ENCODE measurements at places on chromosomes 5 and 9.

DNA sequence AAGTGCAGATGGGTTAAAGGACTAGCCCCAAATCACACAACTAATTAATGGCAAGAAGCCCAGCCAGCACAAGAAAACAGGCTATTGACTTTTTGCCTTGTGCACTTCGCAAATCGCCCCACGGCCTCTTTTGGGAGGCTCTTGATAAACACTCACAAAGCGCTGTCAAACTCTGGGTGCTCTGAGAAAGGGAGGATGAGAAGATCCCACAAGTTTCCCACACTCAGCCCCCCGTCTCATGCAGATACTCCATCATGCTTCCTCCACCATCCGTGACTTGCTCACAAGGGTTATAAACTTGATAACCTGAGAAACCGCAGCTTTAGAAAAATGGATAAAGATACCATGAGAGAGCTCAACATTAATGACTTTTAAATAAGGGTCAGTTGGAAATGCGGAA is 219.7 kb downstream of the EBF1 start:
- DNase-seq, result no peak

DNA sequence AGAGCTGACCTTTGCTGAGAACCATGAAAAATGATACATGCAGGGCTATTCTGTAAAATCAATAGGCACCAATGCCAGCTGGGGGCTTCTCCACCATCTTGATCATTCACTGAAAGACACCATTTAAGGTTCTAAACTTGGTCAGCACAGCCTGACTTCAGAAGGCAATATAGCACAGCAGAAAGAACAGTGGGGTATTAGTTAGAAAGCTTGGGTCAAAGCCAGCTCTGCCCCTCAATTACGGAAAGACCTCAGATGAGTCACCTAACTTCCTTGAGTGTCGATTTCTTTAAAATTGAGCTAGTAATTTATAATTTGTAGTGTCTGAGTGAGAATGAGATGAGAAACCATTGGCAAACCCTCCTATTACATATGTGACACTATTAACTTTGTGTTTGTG is 3.4 kb downstream of the TNC start:
- DNase-seq, result no peak

DNA sequence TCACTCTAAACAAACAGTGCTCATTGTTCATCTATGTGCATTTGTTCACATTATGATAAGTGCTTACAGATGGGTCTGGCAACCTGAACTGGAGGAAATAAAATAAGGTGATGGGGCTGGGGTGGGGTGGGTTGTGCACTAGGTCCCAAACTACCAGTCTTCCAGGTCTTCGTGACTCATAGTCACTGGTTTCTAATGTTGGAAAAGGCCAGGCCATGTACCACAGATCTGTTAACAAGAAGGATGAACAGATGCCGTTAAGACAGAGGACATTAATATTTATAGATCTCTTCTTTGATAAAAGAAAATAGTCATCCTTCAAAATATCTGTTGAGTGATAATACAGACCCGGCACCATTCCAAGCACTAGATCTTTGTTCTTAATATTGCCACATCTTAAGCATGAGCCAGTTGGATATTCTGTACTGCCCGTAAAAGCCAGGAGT is 71.4 kb upstream of the STARD4 start:
- no peak for DNase-seq

DNA sequence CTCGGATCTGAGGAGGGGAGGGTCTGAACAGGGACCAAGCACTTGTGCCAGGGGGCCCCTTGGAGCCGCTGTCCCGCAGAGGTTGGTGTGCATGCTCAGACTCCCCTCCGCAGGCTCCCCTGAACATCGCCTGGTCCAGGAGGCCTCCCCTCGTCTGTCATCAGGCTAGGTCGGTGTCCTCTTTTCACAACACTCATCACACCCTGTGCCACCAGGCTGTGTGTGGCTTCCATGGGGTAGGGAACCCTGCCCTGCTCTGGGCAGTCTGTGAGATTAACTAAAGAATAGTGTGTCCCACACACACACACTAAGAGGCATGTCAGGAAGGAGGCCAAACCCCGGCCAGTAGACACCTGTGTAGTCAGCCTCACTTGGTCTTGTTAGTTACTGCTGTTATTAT is 119.3 kb downstream of the C5orf15 start:
- DNase-seq, result no peak

- DNase-seq, result no peak
Measured at GRCh38 chr9:128222026-128222425, 18.8 kb downstream of the DNM1 start.
